ENCODE measurements at places on chromosomes 2 and 18. TPM values are rescaled to one million over a fixed set of nuclear protein-coding genes. Genes with fewer than 3 reads are reported as not detected.

GRCh38 chr2:191650896-191651773, 26.8 kb upstream of the NABP1 start:
- DNase-seq = no peak

RSAD2 gene
- 1.3 TPM for total RNA-seq

GRCh38 chr2:165573534-165574461, 104.3 kb downstream of the CSRNP3 start:
- peak; percentile 38 for DNase-seq

SULT1C2 gene
- total RNA-seq = 154 TPM

GRCh38 chr2:227360351-227360750, 18.8 kb downstream of the TM4SF20 start:
- DNase-seq = no peak

RBKS gene
- 3.9 TPM for total RNA-seq

SLC30A3 gene
- not detected for total RNA-seq

DNAH7 gene
- total RNA-seq = 5.0 TPM

C2orf80 gene
- total RNA-seq = not detected

POTEC gene
- not detected for total RNA-seq

SCRN3 gene
- 26.4 TPM for total RNA-seq

DNA sequence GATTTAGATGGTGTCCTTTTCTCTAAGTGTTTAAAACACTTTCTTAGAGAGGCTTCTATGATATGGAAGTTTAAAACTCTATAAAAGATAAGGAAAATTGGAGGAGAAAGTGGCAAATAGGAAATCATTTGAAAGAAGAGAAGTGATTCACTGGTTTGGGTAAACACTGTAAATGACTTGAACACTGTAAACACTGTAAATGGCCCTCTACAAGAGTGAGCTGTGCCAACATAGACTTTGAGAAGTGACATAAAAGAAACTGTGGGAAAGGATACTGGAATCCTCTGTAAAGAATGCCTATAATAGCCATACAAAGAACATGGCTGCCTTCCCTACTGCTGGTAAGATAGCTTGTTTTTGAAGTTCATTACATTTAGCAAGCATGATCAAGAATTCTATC, 210.9 kb upstream of the SIX3 start:
- DNase-seq = no peak

DNA sequence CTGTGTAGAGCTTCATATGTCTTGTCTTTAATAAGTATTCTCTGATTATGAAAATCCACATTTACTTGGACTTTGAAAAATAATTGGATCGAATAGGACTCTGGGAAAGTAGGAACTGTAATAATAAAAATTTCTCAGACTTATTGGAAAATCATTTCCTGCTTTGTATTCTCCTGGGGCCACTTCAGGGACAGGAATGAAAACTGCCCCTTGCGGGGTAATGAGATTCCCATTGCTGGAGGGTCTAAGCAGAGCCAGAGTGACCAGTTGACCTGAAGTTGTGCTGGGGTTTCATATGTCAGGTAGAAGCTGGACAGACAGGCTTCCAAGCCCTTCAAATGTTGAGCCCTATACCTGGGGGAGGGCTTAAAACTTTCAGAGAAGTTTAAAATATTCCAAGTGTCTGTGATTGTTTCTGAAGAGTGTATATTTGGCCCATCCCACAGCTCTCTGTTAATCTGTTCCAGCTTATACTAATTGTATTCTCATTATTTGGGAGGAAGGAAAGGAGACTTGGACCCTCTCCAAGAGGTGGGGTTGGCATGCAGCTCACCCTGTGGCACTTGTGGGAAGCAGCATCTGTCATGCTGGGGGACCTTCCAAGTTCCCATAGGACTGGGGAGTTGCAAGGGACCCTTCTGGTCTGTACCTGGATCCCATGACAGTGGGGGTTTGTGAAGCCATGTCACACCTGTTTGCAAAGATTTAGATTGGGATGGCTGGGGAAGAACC, 268.7 kb upstream of the ATP5MC3 start:
- DNase-seq = no peak

DNA sequence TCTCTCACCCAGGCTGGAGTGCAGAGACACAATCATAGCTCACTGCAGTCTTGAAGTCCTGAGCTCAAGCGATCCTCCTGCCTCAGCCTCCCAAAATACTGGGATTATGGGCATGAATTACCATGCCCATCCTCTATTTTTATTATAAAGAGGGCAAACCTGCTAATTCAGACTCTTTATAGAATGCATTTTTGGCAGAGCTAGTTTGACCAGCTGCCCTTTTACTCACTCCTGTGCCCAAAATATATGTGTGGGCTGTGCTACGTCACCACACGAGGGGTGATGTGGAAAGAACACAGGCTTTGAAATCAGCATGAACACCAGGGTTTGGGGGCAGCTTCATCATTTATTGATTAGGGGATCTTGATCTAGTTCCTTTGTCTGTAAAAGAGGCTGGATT, 137.8 kb downstream of the CLIP4 start:
- no peak for DNase-seq

GRCh38 chr2:1938986-1939385, 194.7 kb upstream of the PXDN start:
- DNase-seq = no peak

DNA sequence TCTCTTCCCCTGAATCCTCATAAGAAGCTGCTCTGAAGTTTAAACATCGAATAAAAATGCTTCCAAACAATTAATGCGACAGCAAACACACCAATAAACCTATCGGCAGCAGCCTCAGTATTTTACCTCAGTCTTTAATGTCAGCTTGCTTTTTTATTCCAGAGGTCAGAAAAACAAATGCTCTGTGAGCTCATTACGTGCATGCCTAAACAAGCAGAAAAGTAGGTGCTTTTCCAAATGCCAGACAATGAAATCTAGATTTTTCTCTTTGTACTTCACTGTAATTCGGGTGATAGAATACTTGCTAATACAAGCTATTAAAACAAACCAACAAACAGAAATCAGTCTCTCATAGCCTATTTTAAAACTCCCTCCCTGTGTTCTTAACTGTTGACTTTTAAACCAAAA, 381.5 kb downstream of the NRXN1 start:
- no peak for DNase-seq

PSMA8 gene
- not detected for total RNA-seq

IGFBP5 gene
- total RNA-seq = 246 TPM

DNA sequence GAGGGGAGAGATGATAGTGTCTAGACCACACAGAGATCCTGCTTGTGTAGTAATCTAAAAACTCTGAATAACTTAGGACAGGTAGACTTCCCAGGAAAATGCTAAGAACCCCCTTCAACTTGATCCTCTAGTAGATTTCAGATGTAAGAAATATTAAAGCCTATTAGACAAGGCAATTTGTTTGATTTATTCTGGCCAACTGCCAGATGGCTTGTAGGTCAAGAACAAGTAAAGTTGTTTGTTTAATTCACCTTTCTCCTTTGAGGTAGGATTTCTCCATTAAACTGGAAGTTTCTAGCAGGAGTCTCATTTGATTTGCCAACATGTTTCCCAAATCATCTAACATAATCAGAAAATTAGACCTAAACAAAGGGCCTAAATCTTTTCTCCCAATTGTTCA, 48.6 kb downstream of the SH3RF3 start:
- no peak for DNase-seq

GRCh38 chr2:160423126-160423525, 70.5 kb downstream of the RBMS1 start:
- DNase-seq = no peak

GRCh38 chr2:213475433-213475832, 191.2 kb downstream of the SPAG16 start:
- DNase-seq = no peak

CYBRD1 gene
- 126 TPM for total RNA-seq

NT5DC4 gene
- total RNA-seq = 0.12 TPM

DNA sequence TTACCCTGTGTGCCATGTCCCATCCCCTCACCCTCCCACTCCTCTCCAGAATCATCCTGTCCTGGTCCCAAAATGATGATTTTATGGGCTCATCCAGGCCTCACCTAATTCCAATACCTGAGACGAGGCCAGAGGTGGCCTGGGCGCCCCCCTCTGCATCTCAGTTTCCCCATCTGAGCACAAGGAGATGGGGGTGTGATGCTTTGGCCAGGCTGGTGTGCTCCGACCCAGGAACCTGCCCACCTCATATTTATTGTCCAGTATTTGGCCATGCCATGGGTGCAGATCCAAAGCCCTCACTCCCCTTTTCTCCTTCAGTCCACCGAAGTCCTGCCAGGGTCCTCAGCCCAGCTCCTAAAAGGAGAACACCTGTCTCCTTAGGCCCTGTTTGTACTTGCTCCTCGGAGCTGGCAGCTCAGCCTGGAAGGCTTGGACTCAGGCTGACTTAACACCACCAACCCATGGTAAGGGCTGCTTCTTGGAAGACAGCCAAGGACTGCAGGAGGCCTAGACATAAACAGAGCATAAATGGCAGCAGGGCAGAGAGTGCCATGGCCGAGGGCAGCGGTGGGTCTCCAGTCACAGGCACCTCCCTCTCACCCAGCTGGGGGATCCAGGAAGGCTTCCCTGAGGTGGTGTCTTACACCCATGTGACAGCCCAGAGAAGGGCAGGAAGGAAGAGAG, 3.6 kb downstream of the TEX51 start:
- no peak for DNase-seq

IL18R1 gene
- 6.2 TPM for total RNA-seq

DNA sequence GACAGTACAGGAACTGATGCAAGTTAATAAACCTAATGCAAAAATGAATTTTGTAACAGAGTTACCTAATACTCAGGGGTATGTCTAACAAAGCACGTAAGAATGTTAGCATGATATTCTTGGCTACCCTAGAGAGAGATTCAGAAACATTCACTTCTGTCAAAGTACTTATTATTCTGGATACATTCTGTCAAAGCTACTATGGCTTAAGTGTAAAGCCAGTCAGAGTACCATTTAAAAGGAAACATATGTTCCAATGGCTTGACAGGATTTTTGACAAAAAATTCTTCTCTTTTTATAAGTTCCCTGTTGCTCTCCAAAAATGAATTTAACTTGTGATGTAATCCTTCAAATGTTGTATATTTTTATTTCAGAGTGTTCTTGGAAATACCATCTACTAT, 85.5 kb downstream of the PIGN start:
- no peak for DNase-seq

DNA sequence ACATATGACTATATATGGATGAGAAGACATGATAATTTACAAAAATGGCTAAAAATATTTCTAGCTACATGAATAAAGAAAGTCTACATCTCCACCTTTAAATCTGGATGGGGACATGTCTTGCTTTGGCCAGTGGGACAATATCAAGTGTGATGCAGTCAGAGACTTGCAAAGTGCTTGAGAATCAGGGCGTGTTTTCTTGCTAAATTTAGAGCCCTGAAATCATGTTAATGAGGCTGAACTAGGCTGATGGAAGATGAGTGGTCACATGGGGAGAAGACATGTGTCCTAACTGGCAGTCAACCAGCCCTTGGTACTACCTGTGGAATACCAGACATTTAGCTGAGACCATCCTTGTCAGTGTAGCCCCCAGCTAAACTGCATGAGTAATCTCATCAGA, 278.5 kb upstream of the RGPD4 start:
- no peak for DNase-seq

- no peak for DNase-seq
These were observed 8.5 kb downstream of the STEAP3 start for GRCh38 chr2:119231975-119232665.

ZNF512 gene
- total RNA-seq = 32.6 TPM

DYNAP gene
- total RNA-seq = not detected

DNA sequence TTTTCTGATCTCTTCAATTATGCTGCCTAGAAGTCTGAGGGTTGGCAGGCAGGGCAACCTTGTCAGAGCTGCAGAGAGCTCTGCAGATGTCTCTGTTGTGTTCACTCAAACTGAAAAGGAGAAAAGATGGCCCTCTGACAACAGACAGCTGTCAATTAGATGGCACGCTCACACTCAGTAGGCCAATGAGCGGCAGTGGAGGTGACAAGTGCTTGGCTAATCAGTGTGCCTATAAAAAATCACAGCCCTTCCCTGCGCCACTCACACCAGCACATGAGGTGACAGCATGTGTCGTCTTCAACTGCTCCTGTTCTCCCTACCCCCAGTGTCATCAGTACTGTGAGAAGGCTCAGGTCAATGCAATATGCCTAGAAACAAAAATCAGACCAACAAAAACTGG, 203.9 kb downstream of the TCF4 start:
- no peak for DNase-seq

DNA sequence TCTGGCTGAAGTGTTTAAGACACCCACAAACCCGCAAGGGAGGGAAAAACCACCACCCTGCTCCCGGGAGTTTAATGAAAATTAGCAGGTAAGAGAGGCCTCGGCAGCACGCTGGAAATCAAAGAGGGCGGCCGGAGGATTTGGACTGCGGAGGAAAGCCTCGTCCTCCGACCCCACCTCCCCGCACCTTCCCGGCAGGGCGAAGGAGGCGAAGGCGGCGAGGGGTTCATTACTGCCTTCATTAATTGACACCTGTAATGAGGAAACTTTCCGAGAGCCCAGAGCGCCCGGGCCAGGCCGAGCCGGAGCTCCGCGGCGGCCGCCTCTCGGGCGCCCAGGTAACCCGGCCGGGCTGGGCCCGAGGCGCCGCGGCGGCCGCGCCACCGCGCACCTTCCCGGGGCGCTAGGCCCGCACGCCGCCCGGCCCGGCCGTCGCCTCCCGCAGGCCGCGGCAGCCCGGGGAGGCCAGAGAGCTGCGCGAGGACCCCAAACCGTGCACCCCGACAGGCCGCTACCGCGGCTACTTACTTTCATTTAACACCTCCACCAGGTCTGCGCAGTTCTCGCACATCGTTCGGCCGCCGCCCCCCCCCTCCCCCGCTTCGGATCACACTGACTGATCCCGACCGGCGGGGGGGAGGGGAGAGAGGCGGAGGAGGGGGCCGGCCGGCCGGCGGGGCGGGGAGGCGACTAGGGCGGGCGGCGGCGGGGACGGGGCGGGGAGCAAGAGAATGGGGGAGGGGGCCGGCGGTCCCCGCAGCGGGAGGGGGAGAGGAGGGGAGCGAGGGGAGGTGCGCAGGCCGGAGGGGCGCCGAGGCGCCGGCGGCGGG, 550 bp downstream of the USP34 start:
- DNase-seq = peak; percentile 85

C18orf54 gene
- 1.3 TPM for total RNA-seq

GRCh38 chr18:23166891-23167541, 31.7 kb downstream of the CABLES1 start:
- no peak for DNase-seq
